Lower leg skin (tissue), 4 donors: ENCODE measurements at places on chromosomes 11 and 22. TPM values are rescaled to one million over a fixed set of nuclear protein-coding genes. Genes with fewer than 3 reads are reported as not detected.

GRCh38 chr11:71326328-71326940 is 74.1 kb upstream of the SHANK2 start:
- peak; percentile 79 for DNase-seq

GRCh38 chr11:111300569-111300968 is 2.2 kb downstream of the POU2AF3 start:
- DNase-seq, result no peak

- DNase-seq, result no peak
Measured at GRCh38 chr22:46079093-46079860, 71.0 kb upstream of the PPARA start.

Gene VPREB1
- not detected for total RNA-seq

Gene CALCA
- total RNA-seq, result not detected

- no peak for DNase-seq
Measured at GRCh38 chr11:100638648-100639047, 48.4 kb upstream of the ARHGAP42 start.

DNA sequence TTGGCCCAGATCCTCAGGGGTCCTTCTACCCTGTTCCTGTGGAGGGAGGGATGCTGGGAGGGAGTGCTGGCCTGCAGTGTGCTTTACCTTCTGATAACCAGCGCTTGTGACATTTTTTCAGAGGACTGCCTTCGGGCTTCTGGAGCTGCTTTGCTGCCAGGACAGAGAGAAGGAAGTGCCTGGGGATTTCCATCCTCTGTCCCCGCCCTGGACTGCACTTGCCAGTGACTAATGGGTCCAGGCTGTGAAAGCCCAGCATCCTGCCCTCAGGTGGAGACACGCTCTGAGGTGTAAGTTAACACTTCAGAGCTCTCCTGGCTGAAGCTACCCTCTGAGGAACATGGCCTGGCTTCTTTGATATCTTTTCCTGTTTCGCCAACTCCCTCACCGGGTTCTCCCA is 158.7 kb upstream of the SYT13 start:
- no peak for DNase-seq

- no peak for DNase-seq
Measured at GRCh38 chr11:19200410-19201201, 1.2 kb downstream of the CSRP3 start.

Gene POLR2L
- 48.5 TPM for total RNA-seq
